ENCODE measurements at places on chromosomes 1 and 21.
A peak's percentile ranks its signal among the peaks of the same experiment; 100 is the strongest.

GRCh38 chr1:31239653-31240241 is at the start of gene NKAIN1:
Gene NKAIN1 (minus strand): TSS chr1:31239887. CDS start chr1:31239547, 340 bp downstream.
- DNase-seq, result no peak

GRCh38 chr1:8293118-8293517 is 24.8 kb upstream of the SLC45A1 start:
- DNase-seq, result no peak

DNA sequence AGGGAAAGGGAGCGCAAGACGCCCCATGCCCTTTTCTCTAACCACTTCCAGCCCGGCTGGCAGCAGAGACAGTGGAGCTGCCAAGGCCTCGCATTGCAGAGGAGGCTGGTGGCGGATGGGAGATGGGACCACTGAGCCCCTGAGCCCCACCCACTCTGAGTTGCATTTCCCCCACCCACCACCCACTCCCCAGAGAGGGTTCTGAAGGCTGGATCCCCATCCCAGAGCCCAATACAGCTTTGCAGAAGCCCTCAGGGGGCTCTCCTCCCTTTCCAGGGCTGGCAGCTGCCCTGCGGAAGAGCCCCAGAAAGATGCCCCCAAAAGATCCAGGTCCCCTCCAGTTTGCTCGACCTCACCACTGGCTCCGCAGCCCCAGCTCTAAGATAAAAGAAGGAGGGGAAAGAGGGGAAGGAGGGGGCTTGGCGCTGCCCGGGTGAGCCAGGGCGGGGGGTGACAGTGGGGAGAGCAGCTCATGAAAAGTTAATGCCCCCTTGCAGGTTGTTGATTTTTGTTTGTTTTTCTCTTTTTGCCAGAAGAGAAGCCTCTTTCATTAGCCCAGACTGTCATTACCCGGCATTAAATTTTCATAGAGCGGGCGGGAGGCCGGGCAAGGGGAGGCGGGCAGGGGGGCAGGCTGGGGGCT is 38.4 kb upstream of the CASZ1 start:
- DNase-seq, result no peak

GRCh38 chr1:110433803-110434202 is 17.1 kb upstream of the PROK1 start:
- no peak for DNase-seq

- DNase-seq, result no peak
Observed at GRCh38 chr1:1106510-1107221, 9.2 kb downstream of the C1orf159 start.

DNA sequence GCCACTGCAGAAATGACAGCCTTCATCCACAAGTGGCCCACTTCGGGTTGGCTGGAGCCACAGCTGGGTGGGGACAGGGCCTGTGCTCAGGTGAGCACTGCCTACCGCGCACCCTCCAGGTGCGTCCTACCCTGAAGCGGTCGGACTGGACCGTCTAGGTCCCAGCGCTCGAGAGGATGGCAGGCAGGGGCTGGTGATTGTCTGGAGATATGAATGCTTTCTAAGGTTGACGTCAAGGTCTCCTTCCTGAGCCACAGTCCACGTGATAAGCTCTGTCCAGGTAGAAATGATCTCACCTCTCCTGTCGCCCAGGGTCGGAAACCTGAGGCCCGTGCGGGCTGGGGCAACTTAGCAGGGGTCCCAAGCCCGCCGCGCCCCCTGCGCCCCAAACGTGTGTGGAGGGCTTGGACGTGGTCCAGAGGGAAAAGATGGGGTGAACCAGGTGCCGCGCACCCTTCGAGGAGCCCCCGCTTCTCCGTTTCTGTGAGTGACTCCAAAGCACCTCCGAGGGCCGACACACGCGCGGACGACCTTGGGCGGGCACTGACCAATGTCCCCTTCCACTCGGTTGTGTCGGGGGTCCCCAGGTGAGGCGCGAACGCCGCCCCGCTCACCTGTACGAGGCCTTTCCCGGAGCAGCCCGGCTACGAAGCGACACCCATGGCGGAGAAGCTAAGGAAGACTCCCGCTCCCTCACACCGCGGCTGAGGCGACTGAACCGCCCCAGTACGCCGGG is 853 bp upstream of the DOP1B start:
- DNase-seq, result peak; percentile 26

DNA sequence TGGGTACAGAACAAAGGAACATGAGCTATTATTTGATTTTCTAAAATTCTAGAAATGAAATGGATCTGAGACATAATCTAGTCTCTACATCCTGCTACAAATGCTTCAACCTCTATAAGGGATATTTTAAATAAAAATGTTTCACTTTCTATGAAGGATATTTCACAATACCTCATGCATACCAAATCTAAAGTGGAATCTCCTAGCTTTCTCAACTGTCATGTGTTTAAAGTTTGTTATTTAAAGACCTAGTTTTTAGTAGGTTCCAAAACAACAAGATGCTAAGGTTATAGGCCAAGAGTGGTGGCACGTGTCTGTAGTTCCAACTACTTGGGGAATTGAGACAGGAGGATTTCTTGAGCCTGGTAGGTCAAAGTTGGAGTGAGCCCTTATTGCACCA is 47.6 kb downstream of the KDM5B start:
- DNase-seq, result no peak

DNA sequence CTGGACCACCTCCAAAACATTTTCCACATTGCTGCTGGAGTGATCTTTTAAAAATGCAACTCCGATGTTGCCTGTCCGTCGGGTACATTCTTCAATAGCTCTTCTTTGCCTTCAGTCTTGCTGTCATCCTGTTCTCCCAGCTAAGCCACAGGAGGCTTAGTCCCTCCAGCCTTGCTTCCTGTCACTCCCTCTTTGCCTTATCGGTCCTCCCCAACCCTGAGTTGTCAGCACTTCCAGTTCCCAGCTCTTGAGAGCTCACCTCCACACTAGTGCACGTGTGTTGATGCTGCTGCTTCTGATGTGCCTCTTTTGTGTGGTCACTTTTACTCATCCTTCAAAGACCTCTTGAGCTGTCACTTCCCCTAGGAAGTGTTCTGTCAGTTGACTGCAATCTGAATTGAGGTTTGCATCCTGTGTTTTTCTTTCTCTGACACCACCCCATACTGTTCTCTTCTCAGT is 15.3 kb downstream of the UCK2 start:
- DNase-seq, result peak; percentile 15

GRCh38 chr1:218592688-218593087 is 247.6 kb downstream of the TGFB2 start:
- no peak for DNase-seq

- peak; percentile 32 for DNase-seq
Observed at GRCh38 chr1:28640766-28641165, 2.1 kb downstream of the TAF12 start.

DNA sequence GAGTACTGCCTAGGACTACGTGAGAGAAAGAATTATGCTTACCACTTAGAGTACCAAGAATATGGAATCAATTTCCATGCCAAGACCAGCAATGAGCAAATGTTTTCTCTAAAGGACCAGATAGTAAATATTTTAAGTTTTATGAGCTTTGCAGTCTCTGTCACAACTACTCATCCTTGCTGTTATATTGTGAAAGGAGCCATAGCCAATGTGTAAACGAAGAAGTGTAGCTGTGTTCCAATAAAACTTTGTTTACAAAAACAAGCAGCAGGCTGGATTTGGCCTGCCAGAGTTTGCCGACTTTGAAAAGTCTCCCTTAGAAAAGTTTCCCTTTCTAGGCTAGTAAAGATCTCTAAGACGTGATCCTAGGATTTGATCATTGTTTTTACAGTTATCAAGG is 128.8 kb downstream of the PDE4B start:
- DNase-seq, result no peak

DNA sequence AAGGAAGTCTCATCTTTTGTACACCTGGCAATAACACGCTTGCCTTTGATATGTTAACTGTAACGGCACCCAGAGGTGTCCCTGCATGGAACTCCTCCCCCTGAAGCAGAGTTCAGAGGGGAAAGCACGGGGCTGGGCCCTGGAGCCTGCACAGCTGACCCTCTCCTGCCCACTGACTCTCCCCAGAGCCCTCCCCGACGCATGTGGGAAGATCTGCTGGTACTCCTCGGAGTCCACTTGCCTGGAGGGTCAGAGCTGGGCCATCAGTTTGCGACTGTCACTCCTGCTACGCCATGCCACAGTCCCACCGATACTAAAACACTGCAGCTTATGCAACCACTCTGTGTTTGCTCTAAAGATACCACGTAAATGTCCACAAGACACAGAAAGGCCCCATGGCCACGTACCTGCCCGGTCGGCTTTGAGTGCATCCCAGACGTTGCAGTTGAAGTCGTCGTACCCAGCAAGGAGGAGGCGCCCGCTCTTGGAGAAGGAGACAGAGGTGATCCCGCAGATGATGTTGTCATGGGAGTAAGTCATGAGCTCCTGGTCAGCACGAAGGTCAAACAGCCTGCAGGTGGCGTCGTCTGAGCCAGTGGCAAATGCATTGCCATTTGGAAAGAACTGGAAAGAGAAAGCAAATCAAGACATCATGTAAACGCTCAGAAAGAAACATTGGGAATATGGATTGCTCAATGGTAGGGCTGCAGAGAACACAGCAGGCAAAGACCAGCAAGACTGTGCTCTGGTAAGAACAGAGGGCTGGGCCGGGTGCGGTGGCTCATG is 10.6 kb upstream of the NADK start:
- no peak for DNase-seq

- no peak for DNase-seq
Observed at GRCh38 chr21:46135782-46136395, 19.5 kb downstream of the FTCD start.

- no peak for DNase-seq
Observed at GRCh38 chr21:33487996-33488395, 3.5 kb downstream of the DNAJC28 start.

GRCh38 chr1:30718636-30719405 is 4.6 kb downstream of the MATN1 start:
- peak; percentile 97 for DNase-seq

DNA sequence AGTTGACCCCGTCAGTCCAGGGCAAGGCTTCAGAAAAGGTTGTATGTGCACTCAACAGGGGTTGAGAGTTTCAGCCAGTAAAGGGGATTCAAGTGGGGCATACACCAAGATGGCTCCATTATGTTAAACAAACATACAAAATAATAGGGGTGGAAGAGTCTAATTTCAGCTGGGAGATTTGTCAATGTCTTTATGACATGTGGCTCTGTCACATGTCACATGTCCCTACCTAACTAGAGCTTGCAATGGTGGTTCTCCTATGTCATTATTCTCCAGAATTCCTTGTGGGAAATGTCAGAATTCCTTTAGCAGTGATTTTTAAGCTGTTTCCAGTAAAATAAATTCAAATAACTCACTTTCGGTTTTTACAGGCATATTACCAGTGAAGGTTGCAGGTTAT is 392.0 kb upstream of the ADGRL4 start:
- DNase-seq, result no peak

DNA sequence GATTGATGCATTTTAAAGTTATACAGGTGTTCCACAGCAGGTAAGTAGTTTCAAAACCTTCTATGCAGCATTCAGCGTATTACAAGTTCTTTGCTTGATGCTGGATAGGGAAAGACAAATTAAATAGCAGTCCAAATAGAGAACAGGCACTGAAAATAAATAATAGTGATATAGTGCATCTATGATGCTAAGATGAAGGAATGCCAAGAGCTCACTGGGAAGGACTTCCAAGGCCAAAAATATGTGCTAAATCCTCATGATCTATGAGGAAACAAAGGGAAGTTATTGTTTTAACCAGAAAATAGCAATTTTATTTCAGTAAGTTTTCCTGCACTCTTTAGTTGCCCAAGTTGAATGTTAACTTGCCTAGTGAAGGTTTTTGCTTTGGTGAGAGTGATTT is 127.8 kb upstream of the GREM2 start:
- DNase-seq, result no peak

GRCh38 chr1:158148468-158148867 is 32.2 kb upstream of the CD1D start:
- DNase-seq, result no peak

GRCh38 chr1:71304125-71304524 is 223.3 kb upstream of the ZRANB2 start:
- DNase-seq, result no peak

- DNase-seq, result peak; percentile 84
Observed at GRCh38 chr1:23619299-23620188, 60.2 kb upstream of the ID3 start.

- DNase-seq, result no peak
Observed at GRCh38 chr21:31255036-31255435, 89.0 kb downstream of the TIAM1 start.

DNA sequence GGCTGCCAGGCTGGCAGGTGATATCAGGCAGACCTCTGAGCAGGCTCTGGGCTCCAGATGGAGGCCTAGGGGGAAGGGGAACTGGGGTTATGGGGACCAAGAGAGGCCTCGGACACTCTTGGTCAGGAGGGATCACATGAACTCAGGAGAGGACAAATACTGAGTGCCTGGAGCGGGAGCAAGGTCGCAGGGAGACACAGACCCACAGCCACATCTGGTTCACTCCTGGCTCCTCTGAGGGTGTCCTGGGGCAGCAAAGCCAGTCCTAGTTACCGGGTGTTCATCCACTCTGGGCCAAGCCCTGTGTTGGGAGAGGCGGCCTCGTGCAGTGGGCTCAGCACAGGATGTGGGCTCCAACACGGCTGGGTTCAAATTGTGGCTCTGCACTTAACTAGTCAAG is 239.0 kb downstream of the PTPRU start:
- DNase-seq, result no peak

GRCh38 chr21:17708522-17709265 is 96.0 kb upstream of the BTG3 start:
- no peak for DNase-seq

DNA sequence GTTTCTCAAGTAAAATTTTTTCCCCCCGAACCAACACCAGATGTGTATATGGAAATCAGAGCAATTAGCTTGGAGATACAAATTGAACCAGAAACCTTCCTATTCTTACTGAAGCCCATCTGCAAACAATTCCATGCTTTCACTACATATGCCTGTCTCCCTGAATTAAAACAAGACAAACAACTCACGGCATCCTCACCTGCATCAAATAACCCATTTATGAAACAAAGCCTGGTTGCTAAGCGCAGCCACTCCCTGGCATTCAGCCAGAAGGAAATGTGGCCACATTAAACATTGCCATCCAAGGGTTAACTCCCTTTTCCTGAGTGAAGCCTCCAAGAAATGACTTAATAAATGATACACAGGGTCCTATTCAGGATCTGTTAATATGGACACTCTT is 55.3 kb downstream of the APP start:
- DNase-seq, result no peak

GRCh38 chr1:83769072-83769471 is 229.9 kb downstream of the TTLL7 start:
- no peak for DNase-seq

DNA sequence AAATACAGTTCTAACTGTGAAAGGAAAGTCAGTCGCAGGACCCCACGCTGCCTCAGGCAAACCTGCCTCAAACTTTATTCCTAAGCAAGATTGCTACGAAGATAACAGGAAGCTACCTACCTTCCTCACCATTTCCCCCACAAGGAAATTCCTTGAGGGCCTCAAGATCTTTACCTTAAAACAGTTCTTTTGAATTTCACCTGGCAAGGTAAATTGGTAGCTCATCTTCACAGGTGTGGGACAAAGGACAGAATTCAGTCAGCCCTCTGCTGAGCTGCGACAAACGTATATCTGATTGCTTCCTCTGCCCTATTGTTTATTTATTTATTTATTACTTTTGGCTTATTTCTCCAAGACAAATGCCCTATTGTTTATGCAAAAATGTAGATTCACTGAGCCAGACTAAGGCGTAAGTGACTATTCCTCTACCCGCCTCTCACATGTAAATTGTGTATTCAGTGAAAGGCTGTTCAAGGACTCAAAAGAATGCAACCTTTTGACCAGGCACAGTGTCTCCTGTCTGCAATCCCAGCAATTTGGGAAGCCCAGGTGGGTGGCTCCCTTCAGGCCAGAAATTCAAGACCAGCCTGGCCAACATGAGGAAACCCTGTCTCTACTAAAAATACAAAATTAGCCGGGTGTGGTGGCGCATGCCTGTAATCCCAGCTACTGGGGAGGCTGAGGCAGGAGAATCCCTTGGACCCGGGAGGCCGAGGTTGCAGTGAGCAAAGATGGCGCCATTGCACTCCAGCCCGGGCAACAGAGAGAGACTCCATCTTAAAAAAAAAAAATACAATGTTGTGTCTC is 17.3 kb upstream of the PKNOX1 start:
- DNase-seq, result no peak

Data from CD4-positive, alpha-beta T cell treated with Interferon alpha-2 for 1 hour (primary cell).